ENCODE measurements at places on chromosomes 5 and 9.

- DNase-seq: no peak
Measured at GRCh38 chr9:105114964-105115728, 129.3 kb upstream of the SLC44A1 start.

GRCh38 chr5:113574417-113574816 is 60.9 kb downstream of the YTHDC2 start:
- DNase-seq: peak; percentile 76

GRCh38 chr9:135087489-135087792 is at the start of gene OLFM1:
Gene OLFM1, plus strand, starts transcription at chr9:135087668. Its CDS starts 322 bp downstream, at chr9:135087990.
- peak; percentile 24 for DNase-seq

DNA sequence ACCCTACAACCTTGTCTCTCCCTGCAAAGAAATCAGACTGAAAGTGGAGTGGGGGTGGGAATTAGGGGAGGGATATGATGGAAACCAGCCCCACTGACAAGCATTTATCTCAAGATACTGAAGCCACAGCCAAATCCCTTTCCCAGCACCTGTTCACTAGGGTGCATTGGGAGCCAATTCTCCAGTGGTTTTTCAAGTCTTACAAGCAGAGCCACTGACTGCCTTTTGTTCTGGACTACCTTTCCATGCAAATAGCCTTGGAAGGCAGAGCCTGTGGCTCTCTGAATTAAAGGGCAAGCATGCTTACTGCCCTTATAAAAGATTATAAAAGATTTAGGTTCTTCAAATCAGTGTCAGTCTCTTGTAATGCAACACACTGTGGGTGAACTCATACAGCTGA is 8.8 kb upstream of the GGTA1 start:
- DNase-seq: no peak

GRCh38 chr9:97659771-97660170 is 26.1 kb downstream of the NCBP1 start:
- DNase-seq: no peak

DNA sequence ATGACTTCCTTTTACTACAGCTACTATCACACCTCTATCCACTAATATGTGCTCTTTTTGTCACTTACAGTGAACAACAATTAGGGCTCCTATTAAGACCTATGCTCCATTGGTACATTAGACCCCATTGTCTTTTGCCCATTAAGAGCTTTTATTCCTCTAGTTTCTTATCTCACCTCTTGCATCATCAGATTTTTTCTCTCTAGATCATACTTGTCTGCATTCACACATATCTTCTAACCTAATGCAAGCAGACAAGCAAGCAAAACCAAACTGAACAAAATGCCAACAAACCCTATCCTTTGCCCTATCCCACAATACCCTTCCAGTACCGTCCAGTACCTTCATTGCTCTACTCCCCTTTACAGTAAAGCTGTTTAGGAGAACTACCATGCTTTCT is 10.1 kb upstream of the RBM27 start:
- DNase-seq: no peak

GRCh38 chr5:93886917-93887361 is 145.5 kb upstream of the POU5F2 start:
- DNase-seq: no peak

DNA sequence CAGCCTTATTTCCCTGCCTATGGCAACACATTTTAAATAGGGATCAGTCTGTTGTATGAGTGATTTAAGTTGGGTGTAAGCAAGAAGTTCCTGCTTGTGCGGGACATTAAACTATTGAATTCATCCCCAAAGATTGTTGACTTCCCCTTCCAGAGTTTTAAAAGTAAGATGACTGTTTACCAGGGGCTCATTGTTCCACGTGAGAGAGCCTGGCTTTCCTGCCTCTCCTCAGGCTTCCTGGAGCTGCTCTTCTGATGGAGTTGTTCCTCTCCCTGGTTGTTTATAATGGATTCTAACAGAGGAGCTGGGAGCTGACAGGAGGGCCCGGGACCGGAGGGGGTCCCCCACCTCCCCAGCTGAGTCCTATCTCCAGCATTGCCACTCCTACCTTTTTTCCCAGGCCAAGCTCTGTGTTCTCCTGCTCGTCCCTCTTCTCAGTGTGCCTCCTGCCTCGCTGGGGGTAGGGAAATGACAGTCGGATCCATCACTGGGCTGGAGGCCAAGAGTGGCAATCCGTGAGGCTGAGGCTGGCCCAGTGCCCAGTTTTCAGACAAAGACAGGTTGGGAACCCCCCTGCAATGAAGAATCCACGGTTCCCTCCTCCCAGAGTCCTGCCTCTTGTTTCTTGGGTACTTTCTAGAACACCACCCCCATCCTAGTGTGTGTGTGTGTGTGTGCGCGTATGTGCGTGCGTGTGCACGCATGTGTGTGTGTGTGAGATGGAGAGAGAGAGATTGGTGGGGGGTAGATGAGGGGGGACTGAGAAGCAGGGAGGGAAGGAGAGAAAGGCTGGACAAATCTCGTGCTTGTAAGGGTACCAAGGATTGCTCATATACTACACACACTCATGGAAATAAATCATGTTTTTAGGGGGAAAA is 123.7 kb upstream of the NFIB start:
- DNase-seq: no peak

GRCh38 chr5:10627160-10627701 is 63.4 kb downstream of the ANKRD33B start:
- DNase-seq: no peak

- no peak for DNase-seq
Measured at GRCh38 chr5:143041-143440, 48.3 kb upstream of the LRRC14B start.

DNA sequence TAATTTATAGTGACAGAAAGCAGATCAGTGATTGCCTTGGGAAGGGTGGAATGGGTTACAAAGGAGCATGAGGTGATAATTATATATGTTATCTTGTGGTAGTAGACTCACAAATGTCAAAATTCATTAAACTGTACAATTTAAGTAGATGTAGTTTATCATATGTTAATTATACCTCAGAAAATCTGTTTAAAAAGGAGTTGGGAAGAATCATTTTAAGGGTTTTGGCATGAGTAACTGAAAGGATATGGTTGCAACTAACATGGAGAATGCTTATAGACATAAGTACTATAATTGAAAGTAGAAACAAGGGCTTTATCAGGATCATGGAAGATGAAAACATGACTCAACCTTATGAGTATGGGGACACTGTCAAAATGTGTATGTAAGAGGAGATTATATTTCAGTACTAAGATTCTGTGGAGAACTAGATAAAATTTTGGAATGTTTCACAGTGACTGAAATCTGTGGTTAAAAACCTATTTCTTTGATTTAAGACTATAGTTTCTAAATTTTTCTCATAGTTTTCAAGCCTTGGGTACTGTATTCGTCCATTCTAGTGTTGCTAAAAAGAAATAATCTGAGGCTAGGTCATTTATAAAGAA is 73.3 kb downstream of the FCHO2 start:
- DNase-seq: peak; percentile 9

DNA sequence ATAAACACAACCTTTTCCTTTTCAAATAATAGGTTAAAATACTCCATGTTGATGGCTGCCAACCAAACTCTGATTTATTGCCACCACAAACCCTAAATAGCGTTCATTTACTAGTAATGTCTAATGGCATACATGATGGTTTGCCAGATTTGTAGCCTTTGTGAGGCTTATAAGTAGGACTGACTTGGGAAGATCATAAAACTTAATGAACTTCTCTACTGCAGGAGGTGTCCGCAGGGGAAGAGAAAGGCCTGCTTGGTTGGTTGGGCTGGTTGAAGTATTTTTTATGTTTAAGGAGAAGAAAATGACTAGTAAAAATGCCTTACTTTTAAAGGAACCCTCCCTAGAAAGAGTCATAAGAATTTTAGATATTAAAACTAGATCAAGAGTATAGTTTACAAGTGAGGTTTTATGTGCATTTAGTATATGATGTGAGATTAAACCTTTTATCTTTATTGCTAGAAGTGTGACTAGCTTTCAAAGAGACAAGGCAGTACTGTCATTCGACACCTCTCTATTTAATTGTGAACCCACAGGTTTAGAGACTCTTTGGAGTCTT is 5.0 kb downstream of the PBX3 start:
- DNase-seq: no peak

- no peak for DNase-seq
Measured at GRCh38 chr9:20619487-20620200, 2.7 kb downstream of the MLLT3 start.

- DNase-seq: no peak
Measured at GRCh38 chr5:170226661-170227060, 6.1 kb upstream of the C5orf58 start.

All from HFFc6 (cell line).